Stimulated activated CD4-positive, alpha-beta T cell treated with anti-CD3 and anti-CD28 coated beads, Interleukin-4, amount 100 ng/mL, for 1 hour (primary cell): ENCODE measurements at places on chromosomes 3 and 15.

- no peak for DNase-seq
Observed at GRCh38 chr15:33654860-33655259, 313.4 kb upstream of the CHRM5 start.

DNA sequence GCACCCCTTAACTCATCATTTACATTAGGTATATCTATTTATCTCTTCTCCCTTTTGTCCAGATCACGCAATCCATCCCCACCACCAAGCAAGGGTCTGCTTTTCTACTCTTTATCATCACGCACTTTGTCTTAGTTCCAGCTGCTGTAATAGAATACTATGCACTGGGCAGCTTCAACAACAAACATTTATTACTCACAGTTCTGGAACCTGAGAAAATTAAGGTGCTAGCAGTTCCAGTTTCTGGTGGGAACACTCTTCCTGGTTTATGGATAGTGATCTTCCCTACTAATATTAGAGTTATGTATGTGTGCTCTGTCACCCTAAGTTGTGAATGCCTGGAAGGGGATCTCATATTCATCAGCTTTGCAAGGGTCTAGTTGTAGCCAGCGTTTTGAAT is 687.0 kb downstream of the NTRK3 start:
- DNase-seq = no peak

GRCh38 chr3:130932979-130933378 is 39.1 kb downstream of the ATP2C1 start:
- no peak for DNase-seq

- no peak for DNase-seq
Observed at GRCh38 chr3:171835116-171835515, 8.0 kb upstream of the TMEM212 start.

- no peak for DNase-seq
Observed at GRCh38 chr15:62770111-62770660, 272.4 kb upstream of the TPM1 start.

DNA sequence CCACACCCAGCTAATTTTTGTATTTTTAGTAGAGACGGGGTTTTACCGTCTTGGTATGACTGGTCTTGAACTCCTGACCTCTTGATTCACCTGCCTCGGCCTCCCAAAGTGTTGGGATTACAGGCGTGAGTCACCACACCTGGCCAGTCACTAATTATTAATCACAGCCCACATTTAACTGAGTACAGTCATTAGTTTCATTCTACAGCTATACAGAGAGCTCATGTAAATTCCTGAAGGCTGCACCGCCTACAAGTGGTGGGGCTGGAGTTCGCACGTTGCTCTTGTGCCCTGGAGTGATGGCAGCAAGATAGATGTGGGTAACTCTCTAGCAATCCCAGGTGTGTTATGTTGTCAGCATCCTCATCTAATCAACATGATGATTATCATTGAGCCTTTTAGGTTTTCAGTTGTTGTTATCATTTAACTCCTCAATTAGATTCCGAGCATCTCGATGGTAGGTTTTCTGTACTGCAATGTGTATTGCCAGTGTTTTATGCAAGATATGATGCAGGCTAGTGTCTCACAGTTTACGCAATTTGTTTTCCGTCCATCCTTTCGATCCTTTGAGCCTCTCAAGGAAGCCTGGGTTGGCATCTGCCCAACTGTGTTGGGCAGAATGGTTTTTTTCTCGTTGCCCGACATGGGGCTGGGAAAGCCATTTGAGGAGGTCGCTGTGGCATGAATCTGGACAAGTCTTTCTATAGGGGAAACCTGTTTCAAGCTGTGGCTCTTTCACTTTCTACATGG is 216.3 kb downstream of the LPP start:
- DNase-seq = peak; percentile 12

DNA sequence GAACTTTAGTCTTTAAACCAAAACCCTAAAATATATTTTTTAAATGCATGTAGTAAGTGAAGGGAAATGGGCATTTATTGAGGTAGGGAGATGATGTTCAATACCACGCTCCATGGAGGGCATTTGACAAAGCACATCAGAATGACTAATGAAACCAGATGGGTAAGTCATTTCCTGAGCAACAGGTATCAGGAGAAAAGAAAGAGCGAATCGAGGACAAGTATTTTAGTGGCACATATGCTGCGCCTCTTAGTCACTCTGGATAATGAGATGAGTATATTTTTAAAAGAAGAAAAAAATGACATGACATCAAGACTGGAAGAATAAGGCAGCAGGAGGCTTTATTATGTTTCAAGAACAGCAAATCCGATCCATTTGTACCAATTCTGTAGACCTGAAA is 129.0 kb upstream of the ARHGEF3 start:
- no peak for DNase-seq

- DNase-seq = no peak
Observed at GRCh38 chr3:113717308-113717707, 20.9 kb upstream of the USF3 start.

GRCh38 chr15:95278532-95279245 is 1047.3 kb downstream of the MCTP2 start:
- no peak for DNase-seq
